ENCODE measurements at places on chromosomes 1 and 21.

DNA sequence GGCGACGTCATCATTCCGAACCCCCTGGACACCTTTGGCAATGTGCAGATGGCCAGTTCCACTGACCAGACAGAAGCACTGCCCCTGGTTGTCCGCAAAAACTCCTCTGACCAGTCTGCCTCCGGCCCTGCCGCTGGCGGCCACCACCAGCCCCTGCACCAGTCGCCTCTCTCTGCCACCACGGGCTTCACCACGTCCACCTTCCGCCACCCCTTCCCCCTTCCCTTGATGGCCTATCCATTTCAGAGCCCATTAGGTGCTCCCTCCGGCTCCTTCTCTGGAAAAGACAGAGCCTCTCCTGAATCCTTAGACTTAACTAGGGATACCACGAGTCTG is 10.0 kb downstream of the PROX1 start:
- no peak for DNase-seq

GRCh38 chr1:162088281-162088969 is 18.9 kb downstream of the NOS1AP start:
- no peak for DNase-seq

GRCh38 chr1:245205396-245205795 is 50.6 kb downstream of the KIF26B start:
- DNase-seq = no peak

- DNase-seq = peak; percentile 32
Observed at GRCh38 chr1:17075470-17076255, 21.8 kb upstream of the SDHB start.

DNA sequence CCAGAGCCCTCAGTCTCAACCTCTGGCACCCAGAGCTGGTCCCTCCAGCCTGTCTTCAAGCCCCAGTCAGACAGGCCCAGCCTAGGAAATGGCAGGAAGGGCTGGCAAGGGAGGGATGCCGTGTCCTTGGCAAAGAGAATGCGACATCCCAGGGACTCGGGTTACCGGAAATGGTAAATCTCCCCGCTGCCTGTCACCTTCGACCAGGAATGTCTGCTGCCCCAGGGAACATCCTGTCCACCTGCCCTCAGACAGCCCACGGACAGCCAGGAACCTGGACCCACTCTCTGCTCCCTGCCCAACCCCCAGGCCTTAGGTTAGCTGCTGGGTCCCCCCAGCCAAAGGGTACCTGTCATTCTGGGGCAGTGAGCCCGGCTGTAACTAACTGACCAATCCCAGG is 23.9 kb downstream of the HSPG2 start:
- no peak for DNase-seq

GRCh38 chr1:24643363-24644099 is 429 bp downstream of the SRRM1 start:
- peak; percentile 64 for DNase-seq

- no peak for DNase-seq
Observed at GRCh38 chr1:38656726-38657125, 202.8 kb downstream of the RRAGC start.

- peak; percentile 81 for DNase-seq
Observed at GRCh38 chr1:212699625-212700222, at the start of gene BATF3. Gene BATF3, minus strand, starts transcription at chr1:212699840. Its CDS starts 78 bp downstream, at chr1:212699762.

- no peak for DNase-seq
Observed at GRCh38 chr1:177883581-177883980, 86.3 kb downstream of the SEC16B start.

- no peak for DNase-seq
Observed at GRCh38 chr1:15168479-15168878, 14.9 kb downstream of the TMEM51 start.

DNA sequence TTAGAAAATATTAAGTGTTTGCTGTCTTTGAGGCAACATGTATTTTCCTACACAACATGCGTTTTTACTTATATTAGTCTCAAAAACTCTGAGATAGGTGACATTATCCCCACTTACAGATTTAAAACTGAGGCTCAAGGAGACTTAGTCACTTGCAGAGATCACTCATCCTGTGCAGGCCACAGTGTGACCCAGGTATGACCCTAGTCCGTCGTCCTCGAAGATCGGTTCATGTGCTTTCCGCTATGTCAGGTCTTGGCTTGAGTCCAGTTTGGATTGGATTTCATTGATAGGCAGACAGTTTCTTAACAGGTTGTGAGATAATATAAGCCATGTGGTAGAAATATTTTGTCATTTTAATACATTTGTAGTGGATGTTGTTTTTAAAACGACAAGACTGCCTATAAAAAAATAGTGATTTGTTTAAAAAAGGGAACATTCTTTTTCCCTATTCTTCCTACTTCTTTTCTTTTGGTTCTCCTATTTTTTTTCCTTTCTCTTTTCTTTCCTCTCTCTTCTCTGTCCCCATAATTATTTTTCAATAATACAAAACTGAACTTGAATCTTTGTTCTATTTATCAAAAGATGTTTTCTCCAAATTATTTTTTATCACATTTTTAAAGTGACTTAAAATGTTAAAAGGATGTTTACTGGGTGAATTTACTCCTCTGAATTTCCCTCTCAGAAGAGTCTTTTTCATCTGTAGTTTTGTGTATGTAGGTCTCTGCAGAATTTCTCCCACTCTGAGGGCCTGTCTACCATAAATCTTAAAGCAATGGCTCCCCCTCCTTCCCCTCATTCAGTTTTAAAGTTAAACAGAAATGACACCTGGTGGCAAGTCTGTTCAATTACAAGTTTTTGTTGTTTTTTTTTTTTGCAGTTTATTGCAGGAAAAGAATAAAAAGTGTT is 81.8 kb downstream of the PHTF1 start:
- no peak for DNase-seq

DNA sequence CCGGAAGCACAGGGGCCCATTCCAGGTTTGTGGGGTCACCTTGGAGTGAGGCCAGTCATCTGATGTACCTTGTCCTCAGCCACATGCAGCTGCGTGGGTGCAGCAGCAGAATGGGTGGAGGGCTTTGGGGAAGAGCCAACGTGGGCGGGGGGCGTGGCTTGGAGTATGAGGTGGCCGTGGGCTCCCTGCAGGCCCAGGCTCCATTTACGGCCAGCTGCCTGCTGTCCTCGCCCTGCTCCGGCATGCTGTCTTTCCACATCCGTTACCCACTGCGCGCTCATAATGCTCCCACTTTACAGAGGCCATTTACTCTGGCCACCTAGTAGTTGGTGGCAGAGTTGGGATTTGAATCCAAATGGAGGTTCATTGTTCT is 27.8 kb upstream of the TINAGL1 start:
- peak; percentile 11 for DNase-seq
